ENCODE measurements at places on chromosomes 7 and 10.

- no peak for DNase-seq
These were observed 379.7 kb downstream of the PHTF2 start for GRCh38 chr7:78178319-78178718.

- DNase-seq = no peak
These were observed 10.7 kb upstream of the PCBD1 start for GRCh38 chr10:70899096-70899495.

DNA sequence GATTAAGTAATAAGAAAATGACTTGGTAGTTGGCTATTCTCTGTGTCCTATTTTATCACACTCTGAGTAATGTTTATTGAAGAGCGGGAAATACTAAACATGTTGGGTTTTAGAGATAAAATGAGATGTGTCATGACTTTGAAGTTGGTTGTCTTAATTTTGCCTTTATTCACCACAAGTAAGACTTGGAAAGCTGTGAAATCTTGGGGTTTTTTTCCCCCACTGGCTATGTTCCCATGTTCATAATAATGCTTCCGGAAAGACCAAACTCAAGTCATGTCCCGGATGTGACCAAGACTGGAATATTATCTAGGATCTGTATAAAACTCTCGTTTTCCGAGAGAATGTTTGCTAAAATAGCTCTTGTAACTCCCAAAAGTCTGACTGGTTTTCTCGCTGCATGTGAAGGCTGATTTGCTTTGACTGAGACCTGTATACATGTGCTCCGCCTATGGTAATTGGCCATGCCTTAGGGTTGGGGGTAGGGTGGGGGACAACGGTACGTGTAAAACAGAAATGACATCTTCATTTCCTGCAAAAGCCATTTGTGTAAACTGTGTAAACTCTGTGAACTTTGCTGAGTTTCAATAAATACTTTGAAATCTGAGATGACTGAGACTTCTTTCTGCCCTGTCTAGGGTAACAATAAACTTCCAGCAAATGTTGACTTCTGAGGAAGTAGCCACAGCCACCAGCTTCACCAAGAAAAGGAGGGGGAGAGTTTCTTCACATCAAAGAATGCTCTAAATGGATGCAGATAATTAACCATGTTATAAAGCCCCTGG, 169.6 kb downstream of the ZNF365 start:
- no peak for DNase-seq

GRCh38 chr10:133026171-133026570, 61.6 kb upstream of the ADGRA1 start:
- no peak for DNase-seq

- no peak for DNase-seq
These were observed 31.1 kb downstream of the NEUROD6 start for GRCh38 chr7:31309407-31309806.

- no peak for DNase-seq
These were observed 47.4 kb downstream of the MGAM2 start for GRCh38 chr7:142158736-142159496.

DNA sequence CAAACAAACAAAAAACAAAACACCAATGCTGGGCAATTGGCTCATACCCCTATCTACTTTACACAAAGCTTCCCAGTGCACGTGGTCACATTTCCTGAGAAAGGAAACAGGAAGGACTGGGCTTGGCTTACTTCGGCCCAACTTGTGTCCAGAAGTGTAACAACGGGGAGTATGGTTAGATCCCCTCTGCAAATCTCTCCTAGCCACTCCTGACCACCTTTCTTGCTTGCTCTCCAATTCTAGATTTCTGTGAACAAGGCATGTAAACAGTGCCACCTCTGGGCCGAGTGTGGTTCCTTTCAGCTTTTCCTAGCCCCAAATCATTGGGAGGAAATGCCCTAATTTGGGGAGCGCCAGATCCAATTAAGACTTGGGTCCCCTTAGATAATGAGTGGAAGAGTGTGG, 21.0 kb upstream of the FRAT2 start:
- DNase-seq = peak; percentile 20

DNA sequence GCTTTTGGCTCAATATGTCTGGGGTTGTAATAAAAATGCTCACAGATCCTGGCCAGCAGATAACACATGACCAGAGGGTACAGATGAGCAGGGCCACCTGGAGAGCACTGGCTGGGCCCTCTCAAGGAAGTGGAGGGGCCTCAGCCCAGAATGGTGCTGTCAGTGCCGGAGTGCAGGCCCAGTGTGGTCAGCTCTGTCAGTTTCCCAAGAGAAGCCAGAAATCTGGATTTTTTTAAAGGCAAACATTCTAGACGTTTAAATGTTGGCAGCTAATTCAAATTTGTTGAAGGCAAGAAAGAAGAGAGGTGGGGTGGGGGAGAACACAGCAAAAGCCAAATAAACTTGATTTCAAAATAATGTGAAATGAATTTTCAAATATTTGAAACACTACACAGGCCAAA, 2.0 kb downstream of the C10orf105 start:
- DNase-seq = no peak

GRCh38 chr10:21387868-21388267, 137.6 kb downstream of the SKIDA1 start:
- no peak for DNase-seq

- no peak for DNase-seq
These were observed 134.2 kb downstream of the PTN start for GRCh38 chr7:137209151-137209817.
